Stimulated activated CD8-positive, alpha-beta memory T cell treated with anti-CD3 and anti-CD28 coated beads, Interleukin-15, amount 100 ng/mL, for 48 hours (primary cell): ENCODE measurements at places on chromosomes 2 and 18.
A peak's percentile ranks its signal among the peaks of the same experiment; 100 is the strongest.

DNA sequence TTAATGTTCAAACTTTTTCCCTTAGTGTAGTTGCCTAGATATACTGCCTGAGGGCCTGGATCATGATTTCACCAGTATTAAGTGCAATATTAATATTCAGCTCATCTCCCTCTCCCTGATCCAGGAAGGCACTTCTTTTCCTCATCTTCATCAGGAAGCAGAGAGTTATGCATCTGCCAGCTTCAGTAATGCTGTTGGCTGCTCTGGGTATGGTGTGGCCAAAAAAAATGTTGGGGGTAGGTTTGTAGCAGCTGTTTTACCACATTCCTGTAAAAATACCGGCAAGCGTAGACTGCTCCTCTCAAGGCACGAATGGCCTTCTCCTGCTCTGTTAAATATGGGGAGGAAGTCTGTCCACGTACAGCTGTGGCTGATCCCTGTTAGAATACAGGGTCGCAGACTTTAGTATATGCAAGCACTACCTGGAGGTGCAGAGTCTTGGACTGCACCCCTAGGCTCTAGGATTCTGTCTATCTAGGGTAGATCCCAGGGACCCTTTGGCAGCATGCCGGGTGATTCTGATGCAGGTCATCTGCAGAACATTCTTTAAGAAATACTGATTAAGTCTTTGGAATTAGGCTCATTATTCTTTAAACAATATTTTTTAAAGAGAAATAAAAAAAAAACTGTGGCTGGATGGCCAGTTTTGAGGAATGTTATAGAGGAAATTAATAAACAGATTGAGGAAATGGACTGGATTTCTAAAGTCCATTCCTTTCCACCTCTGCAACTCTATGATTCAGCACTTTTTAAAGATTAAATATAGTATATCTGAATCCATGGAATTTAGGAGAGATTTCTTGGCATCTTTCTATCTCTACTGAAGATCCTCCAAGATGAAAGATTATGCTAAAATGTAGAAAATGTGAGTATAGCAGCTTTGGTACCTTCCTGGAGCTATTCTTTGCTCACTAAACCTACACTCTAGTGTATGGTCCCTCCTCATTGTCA lies 21.0 kb upstream of the GLS start:
- no peak for DNase-seq

GRCh38 chr2:231050018-231050901 lies 6.4 kb upstream of the PSMD1 start:
- DNase-seq = no peak

DNA sequence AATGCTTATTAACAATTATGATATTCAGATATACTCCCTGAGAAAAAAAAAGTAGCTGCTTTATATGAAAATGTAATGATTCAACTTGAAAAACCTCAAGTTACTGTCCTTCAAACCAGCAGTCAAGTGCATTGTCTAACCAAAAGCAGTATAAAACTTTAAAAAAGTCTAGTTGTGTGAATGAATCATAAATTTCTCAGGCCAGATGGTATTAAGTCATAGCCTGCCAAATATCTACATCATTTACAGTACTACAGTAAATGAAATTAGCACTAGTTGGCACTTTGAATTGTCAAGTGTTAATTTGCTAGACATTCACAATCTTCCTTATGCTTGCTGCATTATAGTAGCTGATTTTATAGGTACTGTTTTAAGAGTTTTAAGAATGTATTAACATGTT lies 85.9 kb downstream of the CBLN2 start:
- no peak for DNase-seq

- no peak for DNase-seq
Measured at GRCh38 chr2:55159037-55159651, 72.9 kb downstream of the CLHC1 start.

DNA sequence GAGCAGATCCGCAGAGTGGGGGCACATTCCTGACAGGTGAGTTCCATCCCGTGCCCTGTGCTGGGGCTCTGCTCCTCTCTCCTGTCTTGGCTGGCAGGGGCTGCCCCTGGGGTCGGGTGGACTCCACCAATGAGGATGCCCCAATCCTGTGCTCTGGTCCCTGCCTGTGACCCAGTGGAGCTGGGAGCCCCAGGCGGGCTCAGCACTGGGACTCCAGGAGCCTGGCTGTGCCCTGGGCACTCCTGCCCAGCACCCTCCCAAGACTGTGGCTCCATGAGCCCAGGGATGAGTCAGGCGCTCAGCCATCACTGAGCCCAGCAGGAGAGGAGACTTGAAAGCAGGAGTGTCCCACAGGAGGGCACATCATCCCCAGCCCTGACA lies 53.9 kb downstream of the MBP start:
- no peak for DNase-seq

DNA sequence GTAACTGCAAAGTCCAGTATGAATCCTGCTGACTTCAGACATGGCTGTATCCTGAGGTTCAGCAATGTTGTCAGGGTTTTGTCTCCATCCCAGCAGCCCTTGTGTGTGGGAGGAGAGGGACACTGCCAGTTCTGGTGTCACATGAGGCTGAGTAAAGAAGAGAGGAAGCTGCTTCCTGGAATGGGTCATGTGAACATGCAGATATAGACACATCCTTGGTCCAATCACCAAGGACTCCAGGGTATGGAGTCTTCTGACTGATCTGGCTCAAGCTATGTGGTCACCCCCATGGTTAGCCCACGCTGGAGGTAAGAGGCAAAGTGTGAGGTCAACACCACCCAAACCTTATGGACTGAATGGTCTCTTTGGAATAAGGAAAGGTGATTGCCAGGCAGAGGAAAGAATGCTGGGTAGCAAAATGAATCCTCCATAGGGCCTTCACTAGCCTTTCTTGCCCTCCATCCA lies 134.4 kb upstream of the SLC1A4 start:
- no peak for DNase-seq

DNA sequence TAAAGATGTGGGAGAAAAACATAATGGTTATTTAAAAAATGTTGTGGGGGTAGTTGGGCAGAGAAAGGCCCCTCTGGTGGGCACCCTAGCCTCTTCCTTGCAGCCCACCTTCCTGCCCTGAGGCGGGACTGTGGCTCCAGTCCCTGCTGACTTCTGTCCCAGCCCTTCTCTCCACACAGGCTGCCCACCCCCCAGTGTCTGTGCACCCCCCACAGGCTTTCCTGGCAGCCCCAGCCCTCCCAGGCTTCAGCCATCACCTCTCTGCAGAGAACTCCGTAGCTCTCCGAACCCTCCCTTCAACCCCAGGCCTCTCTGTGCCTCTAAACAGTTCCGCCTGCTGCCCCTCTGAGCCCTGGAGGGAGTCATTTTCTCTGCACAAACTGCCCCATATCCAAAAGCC lies 75.4 kb downstream of the DYSF start:
- DNase-seq = no peak

DNA sequence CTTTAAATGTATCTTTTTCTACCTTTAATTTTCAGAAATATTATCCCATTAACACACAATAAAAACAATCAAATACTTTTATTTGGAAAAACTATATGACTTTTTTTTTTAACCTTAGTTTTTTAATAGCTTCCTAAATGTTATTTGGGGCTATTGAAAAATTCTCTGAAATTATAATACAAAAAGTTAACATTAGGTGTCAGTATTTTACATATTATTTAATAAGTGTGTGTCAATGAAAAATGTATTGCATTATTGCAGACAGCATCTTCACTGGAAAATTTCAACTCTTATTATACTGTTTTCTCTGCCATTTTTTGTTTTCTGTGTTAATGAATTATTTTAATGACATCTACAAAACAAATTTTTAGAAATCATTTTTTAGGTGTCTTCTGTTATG lies 51.1 kb upstream of the ARHGAP15 start:
- no peak for DNase-seq

GRCh38 chr18:46555724-46556123 lies 101.3 kb downstream of the LOXHD1 start:
- no peak for DNase-seq

GRCh38 chr2:236180831-236181453 lies 12.8 kb upstream of the GBX2 start:
- no peak for DNase-seq

GRCh38 chr2:10370390-10370789 lies 67.7 kb downstream of the HPCAL1 start:
- DNase-seq = no peak

GRCh38 chr2:96265349-96265839 lies 403 bp downstream of the TMEM127 start:
- DNase-seq = peak; percentile 13

- DNase-seq = no peak
Measured at GRCh38 chr2:190641469-190641868, 7.4 kb upstream of the NAB1 start.

- no peak for DNase-seq
Measured at GRCh38 chr18:49015886-49016647, 65.3 kb upstream of the SMAD7 start.

DNA sequence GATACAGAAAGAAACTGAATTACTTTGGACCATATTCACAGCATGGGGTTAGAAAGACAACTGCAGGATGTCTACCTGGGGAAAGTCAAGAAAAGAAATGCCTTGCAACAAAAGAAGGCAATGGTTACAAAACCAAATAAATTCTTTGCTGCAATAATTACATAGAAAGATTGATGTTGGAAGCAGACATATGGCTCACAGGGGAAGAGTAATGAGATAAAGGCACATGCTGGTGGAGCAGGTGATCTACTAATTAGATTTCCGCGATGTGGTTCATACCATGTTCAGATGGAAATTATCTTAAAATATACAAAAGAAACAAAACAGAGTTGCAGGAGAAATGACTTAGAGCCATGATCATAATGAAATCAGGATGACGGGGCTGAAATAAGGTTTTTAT lies 718.8 kb upstream of the PKDCC start:
- no peak for DNase-seq

DNA sequence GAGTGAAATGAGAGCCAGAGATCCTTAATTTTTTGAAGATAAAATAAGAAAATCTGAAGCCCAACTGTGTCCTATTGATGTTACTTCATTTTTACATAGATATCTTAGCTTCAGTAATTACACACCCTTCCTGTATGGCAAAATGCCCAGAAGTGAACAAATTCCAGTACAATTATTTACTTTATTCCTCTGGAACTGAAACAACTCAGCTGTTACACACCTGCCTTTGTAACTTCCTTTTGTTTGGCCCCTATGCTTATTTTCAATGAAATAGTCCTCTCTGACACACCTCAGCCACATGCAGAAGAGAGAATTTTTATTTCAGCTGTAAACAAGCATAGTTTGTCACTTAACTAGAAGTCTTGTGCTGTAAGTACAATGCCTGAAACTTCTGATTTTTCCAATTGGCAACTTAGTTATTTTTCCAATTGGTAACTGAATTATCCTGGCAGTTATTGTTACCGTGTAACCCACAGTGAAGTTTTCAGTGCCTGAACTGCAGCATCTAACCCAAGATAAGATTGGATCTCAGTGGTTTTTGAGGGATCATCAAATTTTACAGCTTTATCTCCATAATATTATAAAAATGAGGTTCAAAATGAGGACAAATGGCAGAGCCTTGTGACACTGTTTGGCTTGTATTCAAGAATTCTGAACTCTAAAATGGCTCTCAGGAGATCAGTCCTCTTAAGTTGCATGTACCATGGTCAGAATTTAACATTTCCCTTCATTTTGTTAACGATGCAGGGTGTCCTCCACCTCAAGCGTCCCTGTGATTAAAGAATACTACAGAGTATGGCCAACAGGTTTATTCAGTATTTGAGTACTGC lies 82.6 kb downstream of the PKP4 start:
- no peak for DNase-seq

DNA sequence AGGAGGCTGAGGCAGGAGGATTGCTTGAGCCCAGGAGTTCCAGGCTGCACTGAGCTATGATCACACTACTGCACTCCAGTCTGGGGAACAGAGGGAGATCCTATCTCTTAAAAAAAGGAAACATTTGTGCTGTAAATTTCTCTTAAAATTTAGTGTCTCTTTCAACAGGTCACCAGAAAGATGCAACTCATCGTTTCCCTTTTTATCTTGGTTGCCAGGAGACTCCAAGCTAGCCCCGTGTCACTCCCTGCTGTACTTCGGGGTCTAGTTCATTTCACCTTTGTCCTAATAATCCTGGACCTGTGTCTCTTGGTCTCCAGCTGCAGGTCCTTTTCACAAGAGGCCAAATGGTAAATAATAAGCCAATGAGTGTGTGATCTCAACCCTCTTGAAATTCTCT lies 7.1 kb downstream of the HS1BP3 start:
- DNase-seq = no peak

- no peak for DNase-seq
Measured at GRCh38 chr2:96099861-96100798, 16.2 kb downstream of the ADRA2B start.

- DNase-seq = no peak
Measured at GRCh38 chr18:492451-492850, 8.1 kb downstream of the COLEC12 start.

DNA sequence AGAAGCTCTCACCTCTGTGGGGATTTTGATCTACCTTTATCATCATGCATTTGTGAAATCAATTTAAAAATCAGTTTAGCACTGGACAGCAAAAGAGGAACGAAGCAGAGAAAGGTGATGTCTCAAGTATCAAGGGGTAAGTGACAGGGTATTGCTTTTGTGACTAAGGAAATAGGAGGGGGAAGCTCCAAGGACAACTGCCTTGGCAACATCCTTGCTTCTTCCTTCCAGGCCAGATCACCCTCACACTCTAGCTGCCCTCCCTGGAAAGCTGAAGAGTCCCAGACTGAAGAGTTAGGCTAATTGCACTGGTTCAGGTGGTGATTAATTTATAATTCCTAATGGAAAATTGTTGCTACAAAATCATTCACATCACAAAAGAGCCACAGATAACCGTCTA lies 859.1 kb upstream of the ACVR2A start:
- DNase-seq = no peak

DNA sequence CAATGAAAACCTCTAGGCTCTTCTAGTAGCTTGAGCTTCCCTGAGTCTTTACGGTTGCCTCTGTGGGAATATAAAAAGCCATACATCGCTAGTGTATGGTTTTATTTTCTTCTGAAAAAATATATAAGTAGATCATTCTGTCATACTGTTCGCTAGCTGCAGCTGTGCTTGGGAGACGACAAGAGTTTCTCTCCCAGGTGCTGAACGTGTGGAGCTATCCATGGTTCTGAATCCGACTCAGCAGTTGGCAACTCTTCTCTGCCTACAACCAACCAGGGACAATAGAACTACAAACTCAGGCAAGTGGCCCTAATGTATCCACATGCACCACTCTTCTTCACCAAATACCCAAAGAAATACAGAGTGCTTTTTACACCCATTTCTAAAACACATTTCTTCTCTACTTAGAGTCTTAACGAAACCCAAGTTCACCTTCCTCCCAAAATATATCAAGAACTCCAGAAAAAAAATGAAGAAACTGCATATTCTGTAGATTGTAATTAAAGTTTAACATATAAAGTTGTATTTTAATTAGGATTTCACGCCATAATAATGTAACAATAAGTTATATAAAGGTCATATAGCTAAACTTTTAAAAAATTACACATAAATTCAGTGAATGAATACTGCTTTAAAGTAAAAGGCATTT lies 2.2 kb upstream of the KCNH7 start:
- DNase-seq = no peak

DNA sequence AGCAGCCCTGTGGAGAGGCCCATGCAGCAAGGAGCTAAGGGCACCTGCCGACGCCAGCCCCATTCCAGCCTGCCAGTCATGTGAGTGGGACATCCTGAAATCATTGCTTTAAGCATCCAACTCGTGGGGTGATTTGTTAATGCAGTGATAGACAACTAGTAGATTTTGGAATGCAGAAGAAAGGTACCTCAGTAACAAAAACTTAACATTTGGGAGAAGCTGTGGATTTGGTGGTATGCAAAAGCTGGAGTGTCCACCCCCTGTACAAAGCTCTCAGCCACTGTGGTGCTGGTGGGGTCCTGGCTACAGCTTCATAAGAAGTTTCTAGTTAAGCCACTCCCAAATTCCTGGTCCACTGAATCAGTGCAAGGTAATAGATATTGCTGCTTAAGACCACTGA lies 37.2 kb upstream of the GNAL start:
- no peak for DNase-seq
